ENCODE measurements at places on chromosomes 3 and 15. TPM values are rescaled to one million over a fixed set of nuclear protein-coding genes. Genes with fewer than 3 reads are reported as not detected.

GHSR gene
- total RNA-seq = not detected

DNA sequence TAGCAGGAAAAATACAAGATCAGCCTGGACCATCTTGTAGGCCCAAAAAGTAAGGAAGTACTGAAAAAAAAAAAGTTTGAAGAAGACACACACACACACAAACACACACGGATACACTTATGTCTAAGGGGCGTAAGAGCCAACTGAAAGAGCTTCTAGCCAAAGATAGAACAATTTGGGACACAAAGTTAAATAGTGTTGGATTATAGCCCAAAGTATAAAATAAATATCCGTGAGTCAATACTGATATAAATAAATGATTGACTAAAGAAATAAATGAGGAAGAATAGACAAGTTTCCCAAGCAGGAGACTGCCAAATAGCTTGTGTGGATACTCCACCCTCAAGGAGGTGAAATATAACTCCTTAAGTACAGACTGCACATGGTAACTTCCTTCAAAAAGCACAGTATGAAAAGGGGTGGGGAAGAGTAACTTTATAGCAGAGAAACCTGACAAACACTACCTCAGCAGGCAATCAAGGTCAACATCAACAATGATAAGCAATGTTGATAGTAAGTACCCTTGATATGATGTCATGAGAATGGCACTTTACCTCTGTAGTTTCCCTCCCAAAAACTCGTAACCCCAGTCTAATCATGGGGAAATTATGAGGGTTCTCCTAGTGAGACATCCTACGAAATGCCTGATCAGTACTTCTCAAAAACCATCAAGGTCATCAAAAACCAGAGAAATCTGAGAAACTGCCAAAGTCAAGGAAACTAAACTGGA, 187.3 kb upstream of the ATP11B start:
- no peak overlapping the region for H3K4me3 ChIP-seq
- no peaks in the 10 kb centered on the region for H3K4me1 ChIP-seq
- no peak overlapping the region for H3K27ac ChIP-seq
- H3K27me3 ChIP-seq = peaks cover 3% of the 10 kb centered on the region
- H3K36me3 ChIP-seq = no peaks in the 10 kb centered on the region

GRCh38 chr3:159875116-159875515, 113.5 kb upstream of the IL12A start:
- no peaks in the 10 kb centered on the region for H3K36me3 ChIP-seq
- H3K4me3 ChIP-seq = no peak overlapping the region
- H3K4me1 ChIP-seq = no peaks in the 10 kb centered on the region
- no peak overlapping the region for H3K27ac ChIP-seq

- H3K27me3 ChIP-seq = no peaks in the 10 kb centered on the region
- peak overlapping the region; percentile 80 for H3K27ac ChIP-seq
- H3K36me3 ChIP-seq = peaks cover 68% of the 10 kb centered on the region
- H3K4me1 ChIP-seq = peaks cover 57% of the 10 kb centered on the region
- DNase-seq = no peak
These were observed 70.4 kb downstream of the CBLB start for GRCh38 chr3:105798381-105798934.
